ENCODE measurements at places on chromosomes 11 and 22. TPM values are rescaled to one million over a fixed set of nuclear protein-coding genes. Genes with fewer than 3 reads are reported as not detected.

The KRTAP5-10 gene
- total RNA-seq, result not detected

The OR52A1 gene
- not detected for total RNA-seq

The AIFM3 gene
- total RNA-seq, result 1.0 TPM

The RBM7 gene
- total RNA-seq, result 20.5 TPM

The CSF2RB gene
- 2.6 TPM for total RNA-seq

The ZC3H12C gene
- 15.7 TPM for total RNA-seq

The MYO18B gene
- total RNA-seq, result 125 TPM

The HTR3B gene
- total RNA-seq, result not detected

The GAB2 gene
- 16.9 TPM for total RNA-seq

The CCDC81 gene
- 0.32 TPM for total RNA-seq

The ISX gene
- not detected for total RNA-seq

The CASP5 gene
- not detected for total RNA-seq

The CNGA4 gene
- total RNA-seq, result 0.19 TPM

The TEF gene
- total RNA-seq, result 12.4 TPM

The C11orf87 gene
- total RNA-seq, result not detected

The GSTT2 gene
- total RNA-seq, result not detected

The VPREB1 gene
- total RNA-seq, result not detected

The OVOL1 gene
- not detected for total RNA-seq

The SNRPD3 gene
- 63.4 TPM for total RNA-seq

The SDF2L1 gene
- 37.5 TPM for total RNA-seq

The NLRP6 gene
- total RNA-seq, result not detected

The TIGD3 gene
- total RNA-seq, result 0.23 TPM

The TIMM10B gene
- 21.5 TPM for total RNA-seq

The GRM5 gene
- 0.45 TPM for total RNA-seq

The YPEL1 gene
- total RNA-seq, result 12.5 TPM

The NXPE2 gene
- 0.21 TPM for total RNA-seq

The APOL4 gene
- total RNA-seq, result 7.2 TPM

The TMEM121B gene
- total RNA-seq, result 1.2 TPM

The SUSD2 gene
- 7.4 TPM for total RNA-seq

The OR5P2 gene
- total RNA-seq, result not detected

The OR4A16 gene
- not detected for total RNA-seq

The OR2D2 gene
- total RNA-seq, result not detected

The THOC5 gene
- 40.1 TPM for total RNA-seq

The TRIM29 gene
- 0.34 TPM for total RNA-seq

The UBQLNL gene
- 0.20 TPM for total RNA-seq

Measured in right cardiac atrium (tissue), 5 donors.